ENCODE measurements at places on chromosomes 4 and X.

DNA sequence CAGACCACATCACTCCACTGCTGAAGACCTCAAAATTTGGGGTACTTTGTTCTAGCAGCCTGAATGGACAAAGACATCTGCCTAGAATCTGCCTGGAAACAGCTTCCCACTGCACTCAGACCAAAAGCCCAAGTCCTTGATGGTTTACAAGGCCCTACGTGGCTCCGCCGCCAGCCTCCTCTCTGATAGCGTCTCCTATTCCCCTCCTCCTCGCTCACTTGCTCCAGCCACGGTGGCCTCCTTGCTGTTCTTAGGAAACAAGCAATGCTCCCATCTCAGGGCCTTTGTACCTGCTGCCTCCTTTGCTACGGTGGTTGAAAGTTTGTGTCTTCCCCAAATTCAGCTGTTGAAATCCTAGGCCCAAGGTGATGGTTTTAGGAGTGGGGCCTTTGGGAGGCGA, 34.7 kb upstream of the SORCS2 start:
- DNase-seq: no peak

GRCh38 chr4:8155660-8156421, 2.8 kb downstream of the ABLIM2 start:
- DNase-seq: peak; percentile 62

- DNase-seq: no peak
These were observed 55.9 kb upstream of the HGFAC start for GRCh38 chr4:3385711-3386420.

DNA sequence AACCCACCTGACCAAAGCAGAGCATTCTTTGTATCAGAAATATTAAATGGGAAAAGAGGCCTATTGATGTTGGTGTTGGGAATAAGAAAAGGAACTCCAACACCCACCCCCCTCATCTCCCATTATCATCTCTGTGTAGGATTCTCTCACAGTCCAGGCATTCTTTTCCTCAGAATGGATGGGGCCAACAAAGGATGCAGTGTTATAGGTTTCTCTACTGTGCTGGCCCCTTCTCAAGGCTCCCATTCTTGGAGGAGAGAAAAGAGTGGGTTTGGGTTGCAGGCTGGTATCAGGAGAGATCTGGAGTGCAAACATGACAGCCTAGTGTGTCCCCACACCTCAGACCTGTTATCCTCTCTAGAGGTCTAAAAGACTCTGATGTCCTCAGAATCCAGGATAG, 59.6 kb downstream of the UGT8 start:
- DNase-seq: no peak

- no peak for DNase-seq
These were observed 217.6 kb downstream of the KCTD8 start for GRCh38 chr4:44231006-44231405.

GRCh38 chr4:153000076-153000420, 63.9 kb downstream of the FHDC1 start:
- no peak for DNase-seq

- no peak for DNase-seq
These were observed 198.8 kb downstream of the VEGFC start for GRCh38 chr4:176593943-176594342.

- peak; percentile 59 for DNase-seq
These were observed 80.3 kb downstream of the PPEF2 start for GRCh38 chr4:75821966-75822365.

DNA sequence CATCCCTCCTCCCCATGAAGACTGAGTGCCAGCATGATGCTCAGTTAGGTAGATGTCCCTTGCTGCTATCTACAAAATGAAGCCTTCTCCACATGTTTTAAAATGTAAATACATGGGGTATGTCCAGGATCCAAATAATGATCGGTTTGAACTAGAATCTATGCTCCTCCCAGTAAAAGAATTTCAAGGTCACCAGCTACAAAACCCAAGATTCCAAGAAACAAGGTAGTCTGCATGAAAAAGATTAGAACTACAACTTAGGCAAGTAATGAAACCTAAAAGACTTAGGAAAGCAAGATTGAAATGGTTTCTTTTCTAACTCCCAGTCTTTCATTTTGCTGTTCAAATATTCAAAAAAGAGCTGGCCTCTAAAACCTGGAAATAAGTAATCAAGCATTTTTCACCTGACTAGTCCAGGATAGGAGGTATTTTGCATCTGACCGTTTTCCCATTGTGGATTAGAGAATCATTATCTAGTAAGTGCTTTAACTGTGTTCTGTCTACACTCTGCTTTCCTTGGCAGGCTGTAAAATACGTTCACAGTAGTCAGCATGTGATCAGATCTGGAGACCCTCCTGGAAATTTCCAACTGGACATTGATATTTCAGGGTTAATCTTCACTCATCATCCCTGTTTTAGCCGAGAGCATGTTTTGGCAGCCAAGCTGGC, 57.4 kb downstream of the CC2D2A start:
- DNase-seq: no peak

DNA sequence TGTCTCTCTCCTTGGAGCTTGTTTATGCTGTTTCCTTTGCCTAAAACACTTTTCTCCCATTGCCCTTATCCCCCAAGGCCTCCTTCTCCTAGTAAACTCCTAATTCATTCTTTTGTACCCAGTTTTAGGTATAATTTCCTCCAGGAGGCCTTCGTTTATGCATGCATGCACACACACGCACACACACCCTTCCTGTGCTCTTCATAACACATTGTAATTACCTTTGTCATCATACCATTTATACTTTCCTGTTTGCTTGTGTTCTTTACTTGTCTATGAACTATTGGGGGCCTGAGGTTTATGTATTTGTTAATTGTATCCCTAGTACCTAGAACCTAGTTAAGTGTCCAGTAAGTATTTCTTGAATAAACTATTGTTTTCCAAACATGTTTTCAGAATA, 45.5 kb downstream of the XIAP start:
- DNase-seq: no peak

DNA sequence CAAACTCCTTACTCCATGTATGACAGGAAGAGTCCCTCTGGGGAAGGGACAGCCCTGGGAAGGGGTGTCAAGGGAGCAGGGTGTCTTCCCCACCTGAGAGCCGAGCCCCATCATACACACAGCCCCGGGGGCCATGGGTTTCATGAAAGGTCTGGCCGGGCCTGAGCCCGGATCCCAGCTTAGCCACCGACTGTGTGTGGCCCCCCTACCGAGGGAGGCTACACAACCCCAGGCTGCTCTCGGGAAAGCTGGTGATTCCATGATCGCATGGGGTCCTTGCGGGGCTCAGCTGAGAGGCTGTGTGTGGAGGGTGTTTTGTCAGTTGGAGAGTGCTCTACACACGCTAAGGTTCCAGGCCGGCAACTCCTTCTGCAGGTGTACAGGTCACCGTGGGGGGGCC, 55.6 kb downstream of the SORCS2 start:
- no peak for DNase-seq

GRCh38 chr4:18398661-18399060, 377.1 kb upstream of the LCORL start:
- DNase-seq: no peak

DNA sequence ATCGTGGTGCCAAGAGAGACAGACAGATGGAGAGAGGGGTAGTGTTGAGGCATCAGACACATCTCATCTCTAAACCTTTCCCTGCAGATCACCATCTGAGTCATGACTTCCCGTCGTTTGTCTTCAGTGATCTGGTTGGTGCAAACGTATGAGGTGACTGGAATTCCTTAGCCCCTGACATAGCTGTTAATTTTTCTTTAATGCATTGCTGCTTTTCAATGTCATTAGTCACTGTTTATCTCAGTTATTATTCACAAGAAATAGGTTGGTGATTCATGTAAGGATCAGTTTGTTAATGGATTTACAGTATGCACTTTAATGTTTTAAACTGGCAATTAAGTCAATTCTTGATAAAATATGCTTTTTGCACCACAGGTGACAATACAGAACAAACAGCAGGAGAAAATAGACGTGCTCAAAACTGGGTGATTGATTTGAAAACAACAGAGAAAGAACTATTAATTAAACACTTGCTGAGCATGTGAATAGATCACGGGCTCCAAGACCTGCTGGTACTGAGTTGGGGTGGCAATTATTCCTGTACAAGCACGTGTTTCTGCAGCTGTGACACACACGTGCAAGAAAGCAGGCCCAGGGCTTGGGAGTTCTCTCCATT, 1.3 kb upstream of the TMEM154 start:
- DNase-seq: no peak

- DNase-seq: no peak
These were observed 55.1 kb upstream of the ZCCHC13 start for GRCh38 chrX:74248889-74249288.

DNA sequence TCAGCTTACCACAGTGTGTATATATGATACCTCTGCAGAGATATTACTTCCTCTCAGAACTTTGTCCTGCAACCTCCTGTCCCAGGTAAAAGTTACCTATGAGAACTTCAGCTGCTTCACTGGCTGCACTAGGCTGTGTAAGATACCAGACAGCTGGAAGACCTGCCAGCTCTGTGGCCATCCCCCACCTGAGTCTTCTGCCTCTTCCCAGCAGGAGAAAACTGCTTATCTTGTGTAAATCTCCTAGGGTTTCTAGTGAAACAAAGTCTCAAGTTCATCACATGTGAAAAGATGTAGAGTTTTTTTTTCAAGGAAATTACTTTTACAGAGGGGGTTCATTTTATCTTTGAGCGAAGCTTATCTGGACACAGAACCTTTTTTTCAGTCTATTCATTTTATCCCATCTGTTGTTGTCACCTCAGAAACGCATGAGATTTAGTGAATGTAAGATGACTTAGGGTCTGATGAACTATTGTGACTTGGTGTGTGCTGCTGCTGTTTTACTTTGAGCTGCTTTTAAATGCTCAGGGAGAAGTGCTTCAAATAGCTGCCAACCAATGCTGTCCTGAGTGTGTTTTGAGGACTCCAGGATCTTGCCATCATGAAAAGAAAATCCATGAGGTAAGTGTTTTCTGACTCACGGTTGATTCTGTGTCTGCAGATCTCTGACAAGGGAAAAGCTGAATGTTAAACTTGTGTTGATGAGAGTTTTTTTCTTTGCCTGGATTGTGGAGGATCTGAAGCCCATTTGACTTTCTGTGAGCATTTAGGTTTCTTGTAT, 187.8 kb downstream of the FRAS1 start:
- DNase-seq: no peak

DNA sequence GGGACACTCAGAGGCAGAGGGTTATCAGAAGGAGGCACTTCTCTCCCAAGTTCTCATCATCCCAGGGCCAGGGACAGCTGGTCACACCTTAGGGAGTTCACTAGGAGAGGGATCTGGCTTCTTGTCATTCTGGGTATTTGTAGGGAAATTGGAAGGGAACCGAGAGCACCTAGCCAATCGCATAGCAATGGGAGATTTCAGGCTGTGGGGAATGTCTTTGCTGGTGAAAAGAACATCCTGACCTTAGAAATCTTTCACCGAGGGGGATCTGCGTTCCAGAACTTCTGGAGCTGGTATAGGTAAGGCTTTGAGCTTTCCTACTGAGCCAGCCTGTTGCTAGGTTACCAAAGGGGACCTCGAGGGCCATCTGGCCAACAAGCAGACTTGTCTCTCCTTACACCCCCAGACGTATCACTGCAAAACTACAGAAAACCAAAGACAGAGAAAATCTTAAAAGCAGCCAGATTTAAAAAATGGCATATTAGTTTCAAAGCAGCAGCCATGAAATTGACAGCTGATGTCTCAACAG, 6.8 kb downstream of the HTT-AS start:
- DNase-seq: no peak

GRCh38 chr4:177596035-177596434, 153.8 kb upstream of the AGA start:
- DNase-seq: peak; percentile 4

DNA sequence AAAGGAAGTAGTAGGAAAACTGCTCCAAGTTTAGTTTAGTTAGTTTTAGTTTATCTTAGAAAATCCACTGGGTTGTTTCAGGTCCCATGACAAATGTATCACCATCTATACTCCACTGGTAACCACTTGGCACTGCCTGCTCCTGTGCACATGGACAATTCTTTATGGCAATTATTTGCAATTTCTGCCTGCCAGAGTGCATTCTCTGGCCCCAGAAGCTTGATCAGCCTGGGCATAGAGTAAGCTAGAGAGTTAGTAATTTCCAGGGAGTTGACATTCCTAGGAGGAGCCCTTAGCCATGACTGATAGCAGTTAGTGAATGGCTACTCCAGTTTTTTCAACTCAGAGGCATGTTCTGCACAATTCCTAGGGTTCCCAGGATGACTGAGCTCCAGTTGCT, 203.2 kb upstream of the FGF13 start:
- DNase-seq: no peak

DNA sequence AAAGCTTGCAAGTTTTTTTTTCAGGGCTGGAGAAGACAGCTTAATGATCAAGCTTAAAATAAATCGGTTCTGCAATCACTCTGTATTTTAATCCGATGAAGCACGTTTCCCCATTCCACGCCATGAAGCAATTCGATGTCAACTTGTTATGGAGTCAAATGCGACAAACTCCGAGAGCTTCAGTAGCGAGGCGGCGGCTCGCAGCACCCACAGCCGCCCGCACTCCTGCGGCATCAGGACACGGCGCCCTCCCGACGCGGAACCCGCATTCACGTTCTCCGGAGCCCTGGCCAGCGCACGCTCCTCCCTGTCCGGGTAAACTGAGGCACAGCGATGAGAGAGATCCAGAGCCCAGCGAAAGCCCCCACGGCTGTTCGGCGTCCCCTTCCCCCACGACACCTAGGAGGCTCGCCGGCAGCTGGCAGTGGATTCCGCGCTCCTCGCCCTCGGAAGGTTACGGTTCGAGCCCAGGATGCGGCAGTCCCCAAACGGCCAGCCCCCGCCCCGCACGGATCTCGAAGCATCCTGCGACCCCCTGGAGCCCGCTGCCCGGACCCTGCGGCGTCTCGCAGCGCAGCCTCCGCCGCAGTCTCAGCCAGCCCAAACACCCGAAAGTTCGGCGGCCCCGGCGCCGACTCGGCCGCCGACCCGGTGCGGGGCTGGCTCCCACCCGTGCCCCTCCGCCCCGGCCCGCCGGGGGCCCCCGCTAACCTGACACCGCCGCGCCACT, 507 bp downstream of the MFAP3L start:
- peak; percentile 16 for DNase-seq

- DNase-seq: no peak
These were observed 91.7 kb downstream of the CORIN start for GRCh38 chr4:47746122-47746521.

DNA sequence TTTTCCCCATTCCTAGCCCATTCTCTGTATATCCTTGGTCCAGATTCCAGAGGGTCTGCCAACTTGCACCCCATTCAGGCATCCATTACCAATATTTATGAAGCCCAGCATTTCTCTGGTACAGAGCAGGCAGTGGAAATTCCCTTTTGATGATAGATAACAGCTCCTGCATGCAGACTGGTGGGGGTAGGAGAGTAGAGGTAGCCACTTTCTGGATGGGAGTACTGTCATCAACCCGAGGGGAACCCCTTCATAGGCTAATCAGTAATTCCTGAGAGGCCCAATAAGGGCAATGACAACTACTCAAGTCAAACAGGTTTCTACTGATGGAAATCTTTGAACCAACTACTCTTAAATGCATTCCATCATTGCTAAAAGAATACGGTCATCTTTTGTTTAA, 63.7 kb downstream of the COL25A1 start:
- no peak for DNase-seq

DNA sequence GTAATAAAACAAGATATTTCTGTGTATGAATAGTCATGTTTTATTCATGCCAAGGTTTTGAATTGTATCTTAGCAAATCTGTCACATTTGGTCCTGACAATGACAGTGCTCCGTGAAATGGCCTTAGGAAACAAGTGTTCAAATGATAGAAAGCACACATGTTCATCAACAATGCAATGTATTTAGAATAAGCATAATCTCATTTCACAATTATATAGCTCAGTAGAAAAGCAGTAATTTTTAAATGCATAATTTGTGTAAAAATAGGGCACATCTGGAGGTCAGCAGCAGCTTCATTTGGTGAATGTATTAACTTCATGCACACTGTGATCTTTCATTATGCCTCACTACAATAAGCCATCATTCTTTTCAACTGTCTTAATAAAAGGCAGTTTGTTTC, 380.4 kb downstream of the GPM6A start:
- DNase-seq: no peak

All from gastrocnemius medialis (tissue), 4 donors.